Cerebellar nuclear complex (tissue), 1 donor: ENCODE measurements at places on chromosomes 6 and 20.

GRCh38 chr20:9403448-9403847 is 110.9 kb upstream of the LAMP5 start:
- no peak for DNase-seq

DNA sequence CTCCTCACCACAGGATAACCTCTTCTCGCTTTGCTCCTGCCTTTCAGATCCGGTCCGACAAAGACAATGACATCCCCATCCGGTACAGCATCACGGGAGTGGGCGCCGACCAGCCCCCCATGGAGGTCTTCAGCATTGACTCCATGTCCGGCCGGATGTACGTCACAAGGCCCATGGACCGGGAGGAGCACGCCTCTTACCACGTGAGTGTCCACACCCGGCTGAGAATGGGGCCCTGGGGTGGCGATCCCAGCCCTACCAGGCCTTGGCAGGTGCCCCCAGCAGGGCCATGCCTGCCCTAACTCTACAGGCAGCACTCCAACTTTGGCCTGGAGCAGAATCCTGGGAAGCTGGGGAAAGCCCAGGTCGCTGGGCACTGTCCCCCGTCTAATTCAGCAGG is 221.1 kb downstream of the TAF4 start:
- DNase-seq: no peak

- DNase-seq: no peak
Observed at GRCh38 chr20:1669304-1669703, 11.7 kb upstream of the SIRPG start.

DNA sequence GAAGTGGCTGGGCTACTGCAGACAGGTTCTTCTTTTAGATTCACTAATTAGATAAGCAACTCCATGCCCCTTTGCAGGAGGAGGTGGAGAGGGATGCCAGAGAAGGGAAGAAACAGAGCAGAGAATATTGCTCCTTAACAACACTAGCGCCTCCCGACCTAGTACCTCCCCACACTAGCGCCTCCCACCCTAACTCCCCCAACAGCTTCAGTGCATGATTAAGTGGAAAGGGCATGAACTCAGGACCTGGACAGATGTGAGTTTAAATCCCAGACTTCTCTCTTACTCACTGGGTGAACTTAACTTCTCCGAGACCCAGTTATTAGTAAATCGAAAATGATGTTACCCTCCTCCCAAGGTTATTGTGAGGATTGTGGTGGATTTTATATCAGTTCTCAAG is 25.7 kb downstream of the STX11 start:
- DNase-seq: no peak

- no peak for DNase-seq
Observed at GRCh38 chr6:37354526-37355384, 972 bp downstream of the RNF8 start.

DNA sequence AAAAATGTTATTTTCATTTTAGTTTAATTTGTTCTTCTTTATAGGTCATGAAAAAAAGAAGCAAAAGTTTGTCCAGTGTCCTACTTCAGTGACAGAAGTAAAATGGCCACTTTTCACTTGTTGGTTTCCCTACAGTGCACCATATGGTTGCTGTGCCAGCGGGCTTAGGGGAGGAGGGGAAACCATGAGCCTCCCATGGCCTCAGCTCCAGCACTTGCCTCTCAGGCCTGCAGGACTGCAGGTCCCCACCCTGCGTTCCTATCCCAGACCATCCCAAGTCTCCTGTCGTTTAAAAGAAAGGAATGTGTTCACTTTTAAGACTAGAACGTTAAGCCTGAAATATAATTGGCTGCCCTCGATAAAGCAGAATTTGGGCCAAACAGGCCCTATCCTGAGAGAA is 210.0 kb upstream of the TAB2 start:
- no peak for DNase-seq

DNA sequence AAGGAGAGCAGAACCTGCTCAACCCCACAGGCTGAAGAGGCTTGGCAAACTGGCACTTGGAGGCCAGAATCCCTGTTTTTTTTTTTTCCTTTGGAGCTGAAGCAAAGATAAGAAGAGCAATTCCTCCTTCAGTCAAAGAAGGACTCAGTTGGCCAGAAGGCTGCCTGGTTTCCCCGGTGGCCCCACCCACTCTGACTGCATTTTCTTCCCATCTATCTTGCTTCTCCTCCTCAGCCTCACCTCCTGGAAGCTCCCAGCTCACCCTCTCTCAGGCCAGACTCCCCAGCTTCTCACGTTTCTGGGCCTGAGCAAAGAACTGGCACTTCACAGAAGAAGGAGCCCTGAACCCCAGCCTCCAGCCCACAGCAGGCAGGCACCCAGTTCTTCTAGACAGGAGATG is 2.4 kb downstream of the LRFN2 start:
- DNase-seq: no peak

- DNase-seq: no peak
Observed at GRCh38 chr20:32064667-32065066, 12.6 kb downstream of the HCK start.

DNA sequence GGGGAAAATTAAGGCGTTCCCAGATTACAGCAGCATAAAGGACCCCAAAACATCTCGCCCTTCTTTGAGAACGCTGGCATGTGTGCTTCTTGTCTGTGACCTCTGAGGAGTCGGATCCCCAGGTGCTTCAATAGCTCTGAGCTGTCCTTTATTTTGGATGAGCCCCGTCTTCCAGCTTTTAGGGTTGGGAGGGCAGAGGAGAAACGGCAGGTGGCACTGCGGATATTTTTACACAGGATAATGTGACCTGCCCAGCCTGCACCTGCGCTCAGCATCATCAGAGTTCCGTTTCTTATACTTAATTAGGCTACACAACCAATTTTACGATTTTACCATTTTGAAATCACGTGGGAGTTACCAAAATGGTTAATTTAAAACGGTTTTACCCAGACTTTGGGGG is 147.7 kb upstream of the RPS6KA2 start:
- DNase-seq: no peak

GRCh38 chr20:38862226-38862625 is 56.7 kb downstream of the PPP1R16B start:
- no peak for DNase-seq

GRCh38 chr6:143198312-143198711 is 137.6 kb downstream of the AIG1 start:
- DNase-seq: no peak

- no peak for DNase-seq
Observed at GRCh38 chr20:5766085-5766764, 16.0 kb downstream of the SHLD1 start.

DNA sequence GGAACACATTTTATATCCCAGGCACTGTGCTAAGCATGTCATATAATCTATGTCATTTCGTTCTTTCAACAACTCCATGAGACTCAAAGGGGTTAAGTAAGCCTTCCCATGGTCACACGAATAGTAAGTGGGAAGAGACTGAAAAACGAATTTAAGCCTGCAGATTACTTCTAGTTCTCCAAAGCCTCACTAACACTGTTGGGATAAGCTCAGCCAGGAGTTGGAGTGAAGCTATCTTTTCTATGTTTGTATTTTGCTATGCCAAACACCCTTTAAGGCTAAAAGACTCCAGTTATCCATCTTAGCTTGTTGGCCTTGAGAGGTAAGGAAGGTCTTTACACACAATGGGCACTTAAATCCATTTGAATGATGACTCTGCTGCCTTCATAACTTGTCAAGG is 148.1 kb upstream of the UST start:
- no peak for DNase-seq

- DNase-seq: no peak
Observed at GRCh38 chr6:32271429-32271828, 47.6 kb upstream of the NOTCH4 start.

DNA sequence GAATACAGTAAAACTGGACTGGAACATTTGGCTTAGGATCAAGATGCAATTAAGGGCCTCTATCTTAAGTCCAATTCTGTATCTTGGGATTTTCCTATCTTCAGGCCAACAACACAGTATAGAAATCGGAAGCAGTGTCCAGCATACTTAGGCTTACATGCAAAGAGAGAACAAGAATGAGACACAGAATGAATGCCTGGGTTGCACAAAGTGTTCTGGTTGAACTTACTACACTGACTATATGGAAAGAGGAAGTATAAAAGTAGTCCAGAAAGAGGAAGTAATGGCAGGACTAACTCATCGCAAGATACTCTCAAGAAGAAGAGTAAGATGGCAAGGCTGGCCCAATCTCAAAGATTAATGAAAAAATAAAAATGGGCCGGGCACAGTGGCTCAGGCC is 87.6 kb downstream of the BTBD9 start:
- no peak for DNase-seq

- no peak for DNase-seq
Observed at GRCh38 chr6:39086294-39086693, 28.7 kb downstream of the SAYSD1 start.

- DNase-seq: no peak
Observed at GRCh38 chr20:63354636-63355350, 6.4 kb downstream of the CHRNA4 start.

- no peak for DNase-seq
Observed at GRCh38 chr6:72386324-72386723, 235.5 kb upstream of the KCNQ5 start.

DNA sequence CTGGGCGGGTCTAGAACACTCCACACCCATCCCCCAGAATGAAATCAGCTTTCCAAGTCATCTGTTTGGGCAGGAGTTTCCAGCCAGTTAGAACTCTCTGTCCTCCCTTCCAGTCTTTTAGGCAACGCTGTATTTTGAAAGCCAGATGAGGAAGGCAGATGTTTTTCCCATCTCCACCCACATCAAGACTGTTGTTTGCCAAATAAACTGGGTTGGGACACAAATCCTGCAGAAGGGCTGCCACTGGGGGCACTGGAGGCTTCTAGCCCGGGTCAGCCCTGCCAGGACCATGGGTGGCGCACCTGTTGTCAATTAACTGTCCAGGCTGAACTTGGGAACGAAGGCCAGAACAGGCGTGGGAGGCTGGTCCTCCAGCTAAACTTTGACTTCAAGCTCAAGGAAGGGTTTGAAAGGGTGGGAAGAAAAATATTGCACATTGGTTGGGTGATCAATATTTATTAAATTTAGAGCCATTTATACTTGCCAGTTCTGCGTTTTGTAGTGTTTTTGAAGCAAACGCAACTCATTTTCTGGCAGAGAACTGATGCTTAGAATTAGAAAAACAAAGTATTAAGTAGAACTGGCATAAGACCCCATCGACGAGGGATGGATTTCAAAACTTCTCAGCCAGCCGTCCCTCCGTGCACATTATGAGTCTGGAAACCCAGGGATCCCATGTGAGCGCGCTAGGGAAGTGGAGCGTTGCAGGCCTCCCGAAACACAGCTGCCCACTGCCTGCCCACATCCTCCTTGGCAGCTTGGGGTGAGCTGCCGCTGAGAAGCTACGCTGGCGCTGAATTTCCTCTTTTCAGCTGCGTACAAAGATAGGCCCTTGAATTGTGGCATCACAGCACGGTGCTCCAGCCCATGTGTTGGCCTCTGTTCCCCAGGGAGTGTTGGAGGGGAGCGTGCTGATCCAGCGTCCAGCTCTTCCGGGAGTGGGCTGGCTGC is 297.4 kb downstream of the QKI start:
- DNase-seq: no peak

GRCh38 chr6:45663251-45664221 is 285.8 kb upstream of the SUPT3H start:
- DNase-seq: no peak

GRCh38 chr6:41651246-41651961 is 13.1 kb downstream of the MDFI start:
- DNase-seq: no peak

DNA sequence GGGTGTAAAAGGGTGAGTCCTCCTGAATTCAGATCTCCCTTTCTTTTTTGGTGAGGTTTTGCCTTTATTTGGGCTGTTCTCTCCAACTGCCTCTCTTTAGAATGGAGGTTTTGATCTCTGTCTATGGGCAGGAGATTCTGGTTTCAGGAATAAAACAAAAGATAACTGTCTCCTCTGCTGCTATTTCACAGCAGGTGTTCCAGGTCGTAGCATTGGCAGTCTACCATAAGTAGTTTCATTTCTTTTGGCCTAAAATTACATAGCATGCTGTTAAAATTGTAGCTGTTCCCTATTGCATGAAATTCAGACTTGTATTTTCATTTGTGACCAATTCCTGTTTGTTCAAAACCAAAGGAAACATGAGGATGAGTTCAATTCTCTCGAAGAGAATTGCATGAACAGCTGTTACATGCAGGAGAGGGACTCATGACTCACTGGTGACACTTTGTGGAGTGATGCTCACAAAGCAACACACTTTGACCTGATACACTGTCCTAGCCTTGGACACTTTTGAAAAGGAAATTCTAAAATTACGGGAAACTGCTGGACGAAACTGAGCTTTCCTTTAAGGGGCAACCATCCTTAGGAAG is 76.8 kb upstream of the SIRPG start:
- DNase-seq: no peak

DNA sequence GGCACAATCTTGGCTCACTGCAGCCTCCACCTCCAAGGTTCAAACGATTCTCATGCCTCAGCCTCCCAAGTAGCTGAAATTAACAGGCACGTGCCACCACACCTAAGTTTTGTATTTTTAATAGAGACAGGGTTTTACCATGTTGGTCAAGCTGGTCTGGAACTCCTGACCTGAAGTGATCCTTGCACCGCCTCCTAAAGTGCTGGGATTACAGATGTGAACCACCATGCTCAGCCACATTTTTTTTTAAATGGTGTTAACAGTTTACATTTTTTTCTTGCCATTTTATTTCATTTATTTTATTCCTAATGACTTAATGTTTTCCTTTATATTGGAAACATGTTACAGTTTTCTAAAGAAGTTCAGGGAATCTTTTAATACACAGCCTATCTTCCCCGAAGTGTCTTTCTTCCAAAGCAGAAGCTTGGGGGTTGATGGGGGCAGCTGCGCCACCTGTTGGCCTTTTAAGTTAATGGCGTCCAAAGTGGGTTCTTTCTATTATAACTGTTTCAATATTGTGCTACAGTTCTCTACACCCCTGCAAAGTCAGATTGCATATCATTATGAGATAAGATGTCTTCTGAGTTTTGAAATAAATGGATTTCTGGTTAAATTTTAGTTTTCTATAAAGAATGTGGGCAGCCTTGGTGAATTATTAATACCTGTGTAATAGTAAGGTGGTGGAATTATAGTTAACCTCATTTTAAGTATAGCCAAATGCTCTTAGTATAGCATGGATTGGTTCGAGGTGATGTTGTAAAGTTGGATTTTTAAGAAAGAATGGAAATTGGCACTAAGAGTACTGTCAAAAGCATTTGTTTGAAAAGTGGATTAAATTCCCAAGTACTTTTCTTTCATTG is 42.0 kb upstream of the PLCG1 start:
- DNase-seq: no peak

DNA sequence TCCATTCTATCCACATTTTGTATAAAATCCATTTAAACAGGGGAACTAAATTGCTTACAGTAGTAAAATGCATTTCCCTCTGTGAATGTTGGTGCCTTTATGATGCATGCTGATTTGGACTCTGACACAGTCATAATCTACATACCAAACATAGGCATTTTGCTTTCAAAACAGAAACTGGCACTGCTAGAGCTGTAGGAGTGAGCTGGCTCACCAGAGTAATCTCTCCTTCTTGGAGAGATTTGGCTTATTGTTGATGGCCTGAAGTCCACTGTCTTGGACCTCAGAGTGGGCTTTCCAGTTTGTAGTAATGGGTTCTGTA is 363.2 kb upstream of the FLRT3 start:
- no peak for DNase-seq

GRCh38 chr20:48750941-48751635 is 76.7 kb downstream of the PREX1 start:
- no peak for DNase-seq

GRCh38 chr6:13593720-13594119 is 19.3 kb downstream of the SIRT5 start:
- no peak for DNase-seq
